ENCODE measurements at places on chromosomes 2 and 18. TPM values are rescaled to one million over a fixed set of nuclear protein-coding genes. Genes with fewer than 3 reads are reported as not detected.
A peak's percentile ranks its signal among the peaks of the same experiment; 100 is the strongest.

LRRC30 gene
- total RNA-seq: not detected

IL1A gene
- total RNA-seq: not detected

GRCh38 chr2:215847718-215848117 lies 165.6 kb downstream of the MREG start:
- no peak for DNase-seq

RGPD3 gene
- 0.27 TPM for total RNA-seq

GRCh38 chr2:133477616-133477990 lies 90.7 kb downstream of the NCKAP5 start:
- no peak for DNase-seq

RAB6C gene
- 0.25 TPM for total RNA-seq

- DNase-seq: peak; percentile 42
Measured at GRCh38 chr2:104856973-104857261, 3.0 kb downstream of the POU3F3 start.

DNA sequence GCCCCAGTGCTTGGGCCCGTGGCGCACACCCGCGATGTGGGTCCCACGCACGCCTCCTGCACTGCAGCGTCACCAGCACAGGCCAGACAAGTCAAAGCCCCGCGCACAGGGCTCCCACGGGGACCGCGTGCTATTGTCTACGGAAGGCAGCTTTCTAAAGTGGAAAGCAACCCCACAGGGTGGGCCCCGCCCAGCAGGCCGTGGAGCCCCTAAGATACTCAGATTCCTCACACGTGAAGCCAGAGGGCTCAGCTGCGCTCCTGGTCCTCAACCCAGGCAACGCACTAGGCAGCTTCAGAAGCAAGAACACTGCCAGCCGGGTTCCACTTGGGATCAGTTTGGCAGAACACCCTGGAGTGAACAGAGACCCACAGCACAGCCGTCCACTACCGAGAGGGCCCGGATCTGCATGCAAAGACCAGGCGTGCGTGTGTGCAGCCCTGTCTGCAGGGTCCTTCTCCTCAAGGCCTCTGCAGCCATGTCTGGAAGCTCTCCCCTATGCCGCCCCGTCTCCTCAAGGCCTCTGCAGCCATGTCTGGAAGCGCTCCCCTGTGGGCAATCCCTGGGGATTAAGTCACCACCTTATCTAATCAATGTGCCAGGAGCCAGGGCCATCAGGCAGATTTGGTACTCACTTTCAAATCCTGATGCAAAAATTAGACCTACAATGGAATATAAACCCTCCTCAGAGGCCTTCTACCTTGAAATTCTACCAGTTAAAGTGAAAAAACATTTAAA lies 231.3 kb downstream of the HDAC4 start:
- peak; percentile 23 for DNase-seq

GRCh38 chr2:219530048-219530963 lies 13.3 kb downstream of the CHPF start:
- DNase-seq: peak; percentile 95

DNA sequence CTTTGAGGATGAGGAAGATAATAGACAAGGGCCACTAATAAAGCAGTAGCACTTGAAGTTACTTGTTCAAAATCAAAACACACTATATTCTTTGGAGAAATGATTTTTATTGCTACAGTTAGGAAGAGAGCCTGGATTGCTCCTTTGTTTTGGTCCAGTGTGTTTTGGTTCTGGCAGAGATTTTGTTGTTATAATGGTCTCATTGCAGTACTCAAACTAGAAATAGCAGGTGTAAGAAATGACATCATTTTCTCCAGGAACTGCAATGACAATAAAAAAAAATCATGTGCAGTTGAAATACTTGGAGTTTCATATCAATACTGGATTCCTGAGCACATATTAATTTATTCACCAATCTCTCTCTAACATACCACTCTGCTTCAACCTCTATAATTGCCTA lies 490.3 kb downstream of the CCDC85A start:
- no peak for DNase-seq

DNA sequence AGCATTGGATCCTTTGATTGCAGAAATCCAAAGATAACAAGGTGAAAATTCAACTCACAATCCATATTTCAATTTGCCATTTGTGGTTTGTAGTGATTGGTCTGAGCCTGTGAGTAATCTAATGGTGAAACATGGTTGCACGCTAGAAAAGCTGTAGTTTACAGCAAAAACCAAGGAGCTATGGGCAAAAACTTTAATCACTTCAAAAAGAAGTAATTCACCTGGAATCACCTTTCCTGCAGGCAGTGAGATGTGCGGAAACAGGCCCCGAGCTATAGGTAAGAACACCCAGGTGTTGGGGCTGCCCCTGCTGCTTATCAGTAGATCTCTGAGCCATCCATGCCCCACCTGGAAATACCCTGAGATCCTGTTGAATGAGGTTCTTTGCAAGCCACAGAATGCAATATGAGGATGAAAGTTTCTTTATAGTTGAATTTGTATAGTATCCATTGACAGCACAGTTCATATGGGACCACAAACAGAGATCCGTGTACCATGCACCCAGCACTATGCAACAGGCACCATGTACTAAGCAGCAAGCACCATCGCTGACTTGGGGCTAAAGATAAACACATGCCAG lies 208.2 kb downstream of the SPP2 start:
- no peak for DNase-seq

Measured in glutamatergic neuron (in vitro differentiated cells).